ENCODE measurements at places on chromosomes 2 and 18.

DNA sequence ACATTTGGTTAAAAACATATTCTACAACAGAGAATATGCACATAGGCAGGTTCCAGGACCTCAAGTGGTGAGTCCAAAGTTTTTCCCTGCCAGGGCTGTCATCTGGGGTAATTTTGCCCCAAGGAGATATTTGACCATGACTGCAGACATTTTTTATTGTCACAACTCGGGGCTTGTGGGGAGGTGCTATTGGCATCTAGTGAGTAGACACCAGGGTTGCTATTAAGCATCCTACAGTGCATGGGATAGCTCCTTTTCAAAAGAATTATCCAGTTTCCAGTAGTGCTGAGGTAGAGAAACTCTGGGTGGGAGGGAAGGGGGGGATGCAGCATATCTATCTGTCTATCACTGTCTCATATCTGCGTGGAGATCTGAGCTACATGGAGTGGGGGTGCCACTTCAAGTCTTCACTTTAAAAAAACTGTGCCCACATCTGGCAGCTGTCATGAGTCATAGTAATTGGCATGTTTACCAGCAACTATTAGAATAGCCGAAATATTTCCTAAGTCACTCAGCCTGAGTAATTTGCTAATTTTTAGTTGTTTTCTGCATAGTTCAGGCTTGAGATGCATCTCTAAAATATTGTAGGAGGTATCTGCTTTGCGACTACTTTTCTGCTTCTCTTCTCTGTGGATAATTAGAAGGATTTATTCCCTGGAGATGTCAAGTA is 254.0 kb upstream of the RBMS1 start:
- DNase-seq: no peak

DNA sequence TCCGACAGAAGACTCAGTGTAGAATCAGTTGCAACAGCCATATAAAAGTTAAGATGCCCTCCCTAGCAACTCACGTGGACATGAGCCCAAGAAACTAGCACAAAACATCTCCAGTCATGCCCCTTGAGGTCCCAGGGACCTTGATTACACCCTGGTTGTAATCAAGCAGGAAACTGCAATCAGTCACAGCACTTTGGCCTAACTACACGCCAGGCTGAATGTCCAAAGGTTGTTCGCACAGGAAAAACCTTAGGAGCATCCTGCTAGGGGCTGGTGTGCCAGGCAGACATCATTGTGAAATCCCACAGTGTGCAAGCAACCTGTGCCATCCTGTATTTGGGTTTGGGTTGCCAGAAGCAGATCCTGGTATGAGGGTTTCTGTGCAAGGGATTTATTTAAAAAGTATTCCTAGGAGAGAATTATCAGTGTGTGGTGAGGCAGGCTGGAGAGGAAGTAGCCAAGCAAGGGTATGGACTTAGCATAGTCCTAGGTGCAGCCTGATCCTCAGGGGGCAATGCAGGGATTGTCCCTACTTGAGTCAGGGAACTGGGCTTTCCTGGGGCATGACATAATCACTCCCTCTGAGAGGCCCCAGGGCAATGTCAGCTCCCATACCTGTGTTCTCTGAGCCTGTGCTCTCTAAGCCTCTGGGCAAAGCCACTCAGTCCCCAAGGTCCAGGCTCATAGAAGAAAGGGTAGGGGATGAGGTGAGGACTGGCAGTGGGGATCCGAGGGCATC is 17.8 kb upstream of the SULT1C2 start:
- no peak for DNase-seq

DNA sequence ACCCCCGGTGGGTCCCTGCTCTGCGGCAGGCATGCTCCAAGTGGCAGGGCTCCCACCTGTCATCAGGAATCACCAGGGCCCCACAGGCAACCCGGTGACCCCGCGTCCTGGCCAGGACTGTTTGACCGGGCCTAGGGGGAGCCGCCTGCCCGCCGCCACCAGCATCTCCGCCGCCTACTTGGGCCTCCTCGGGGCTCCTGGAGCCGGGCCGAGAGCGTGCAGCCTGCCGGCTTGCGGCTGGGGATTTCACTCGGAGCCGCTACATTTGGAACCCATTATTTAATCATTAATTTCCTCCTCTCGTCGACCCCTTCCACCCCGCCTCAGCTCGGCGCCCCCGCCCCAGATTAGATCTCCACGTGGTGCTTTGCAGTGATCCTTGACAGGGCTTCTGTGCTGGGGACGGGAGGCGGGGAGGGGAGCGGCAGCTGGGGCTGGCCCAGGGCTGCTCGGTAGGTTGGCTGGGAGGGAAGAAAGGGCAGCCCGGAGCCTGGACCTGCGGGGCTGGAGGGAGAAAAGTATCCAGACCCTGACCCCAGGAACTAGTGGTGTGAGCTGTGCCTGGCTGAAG is 295.4 kb downstream of the CYP26B1 start:
- no peak for DNase-seq

DNA sequence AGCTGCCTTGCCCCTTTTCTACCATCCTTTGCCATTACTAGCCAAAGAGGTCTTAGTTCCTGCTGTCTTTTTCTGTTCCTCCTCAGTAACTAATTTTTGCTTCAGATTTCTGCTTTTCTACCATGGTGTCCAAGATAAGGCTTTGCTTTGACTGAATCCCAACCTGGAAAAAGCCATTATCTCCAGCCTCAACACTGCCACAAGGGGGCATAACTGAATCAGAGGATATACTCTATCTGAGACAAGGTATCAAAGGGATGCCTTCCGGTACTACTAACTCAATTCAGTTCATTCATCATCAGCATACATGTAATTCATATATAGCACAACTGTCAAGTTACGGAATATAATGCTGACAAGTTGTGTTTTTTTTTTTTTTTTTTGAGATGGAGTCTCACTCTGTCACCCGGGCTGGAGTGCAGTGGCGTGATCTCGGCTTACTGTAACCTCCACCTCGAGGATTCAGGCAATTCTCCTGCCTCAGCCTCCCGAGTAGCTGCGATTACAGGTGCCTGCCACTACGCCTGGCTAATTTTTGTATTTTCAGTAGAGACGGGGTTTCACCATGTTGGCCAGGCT is 11.4 kb downstream of the OSGEPL1 start:
- no peak for DNase-seq

- DNase-seq: no peak
These were observed 107.6 kb upstream of the ODC1 start for GRCh38 chr2:10555810-10556111.

GRCh38 chr2:128746356-128746755 is 427.7 kb upstream of the HS6ST1 start:
- DNase-seq: no peak

DNA sequence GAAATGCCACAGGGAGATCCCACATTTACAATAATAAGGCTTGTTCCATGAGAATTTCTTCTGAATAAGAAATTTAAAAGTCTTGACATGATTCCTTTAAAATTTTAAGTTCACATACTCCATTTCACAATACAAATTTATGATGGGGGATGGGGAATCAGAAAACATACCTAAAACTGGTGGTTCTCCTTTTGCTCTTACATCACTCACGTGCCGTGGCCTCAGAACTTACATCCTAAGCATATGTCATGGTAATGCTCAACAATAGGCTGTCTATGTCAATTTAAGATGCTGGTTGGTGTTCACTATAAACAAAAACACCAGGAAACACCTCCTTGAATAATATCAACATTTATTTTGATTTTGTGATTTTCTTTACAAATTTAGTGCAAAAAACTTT is 12.8 kb downstream of the UPP2 start:
- no peak for DNase-seq

DNA sequence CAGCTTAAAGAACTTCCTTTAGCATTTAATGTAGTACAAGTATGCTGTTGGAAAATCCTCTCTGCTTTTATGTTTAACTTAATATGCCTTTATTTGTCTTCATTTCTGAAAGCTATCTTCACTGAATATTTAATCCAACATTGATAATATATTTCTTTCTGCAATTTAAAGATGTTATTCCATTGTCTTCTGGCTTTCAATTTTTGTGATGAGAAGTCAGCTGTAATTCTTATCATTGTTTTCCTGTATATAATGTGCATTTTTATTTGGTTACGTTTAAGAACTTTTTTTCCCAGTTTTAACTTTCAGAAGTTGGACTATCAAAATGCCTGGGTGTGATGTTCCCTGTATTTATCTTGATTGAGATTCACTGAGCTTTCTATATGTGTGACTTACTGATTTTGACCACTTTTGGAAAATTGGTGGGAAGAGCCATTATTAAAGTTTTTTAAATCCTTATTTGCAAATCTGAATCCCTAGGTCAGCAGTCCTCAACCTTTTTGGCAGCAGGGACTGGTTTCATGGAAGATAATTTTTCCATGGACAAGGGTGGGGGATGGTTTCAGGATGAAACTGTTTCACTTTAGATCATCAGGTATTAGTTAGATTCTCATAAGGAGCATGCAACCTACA is 241.0 kb downstream of the TNS1 start:
- DNase-seq: no peak

- DNase-seq: no peak
These were observed 26.9 kb upstream of the CABYR start for GRCh38 chr18:24111936-24112335.

DNA sequence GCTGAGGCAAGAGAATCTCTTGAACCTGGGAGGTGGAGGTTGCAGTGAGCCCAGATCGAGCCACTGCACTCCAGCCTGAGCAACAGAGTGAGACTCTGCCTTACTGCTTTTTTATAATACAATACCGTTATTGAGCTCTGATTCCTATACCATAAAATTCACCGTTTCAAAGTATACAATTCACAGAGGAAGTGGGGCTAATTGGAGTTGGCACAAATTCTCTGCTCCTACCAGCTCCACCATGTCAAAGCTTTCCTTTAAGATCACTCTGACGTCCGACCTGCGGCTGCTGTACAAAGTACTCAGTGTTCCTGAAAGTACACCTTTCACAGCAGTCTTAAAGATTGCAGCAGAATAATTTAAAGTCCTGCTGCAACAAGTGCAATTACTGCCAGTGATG is 29.6 kb upstream of the CYBRD1 start:
- DNase-seq: no peak

DNA sequence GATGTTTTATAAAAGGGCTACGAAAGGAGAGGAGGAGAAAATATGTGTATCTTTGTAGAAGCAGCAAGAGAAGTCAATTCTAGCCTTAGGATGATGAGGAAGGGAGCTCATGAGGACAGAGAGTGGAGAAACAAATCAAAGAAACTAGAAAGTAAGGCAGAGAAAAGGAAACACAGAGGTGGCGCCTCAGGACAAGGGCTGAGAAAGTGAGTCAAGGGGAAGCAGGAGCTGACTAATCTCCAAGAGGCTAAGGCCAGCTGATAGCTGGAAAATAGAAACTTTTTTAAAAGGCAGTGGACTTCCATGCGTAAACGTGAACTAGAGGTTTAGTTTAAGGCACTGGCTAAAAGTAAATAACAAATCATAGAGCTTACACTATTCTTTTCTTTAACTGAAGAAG is 173.3 kb downstream of the ANKRD44 start:
- DNase-seq: no peak

DNA sequence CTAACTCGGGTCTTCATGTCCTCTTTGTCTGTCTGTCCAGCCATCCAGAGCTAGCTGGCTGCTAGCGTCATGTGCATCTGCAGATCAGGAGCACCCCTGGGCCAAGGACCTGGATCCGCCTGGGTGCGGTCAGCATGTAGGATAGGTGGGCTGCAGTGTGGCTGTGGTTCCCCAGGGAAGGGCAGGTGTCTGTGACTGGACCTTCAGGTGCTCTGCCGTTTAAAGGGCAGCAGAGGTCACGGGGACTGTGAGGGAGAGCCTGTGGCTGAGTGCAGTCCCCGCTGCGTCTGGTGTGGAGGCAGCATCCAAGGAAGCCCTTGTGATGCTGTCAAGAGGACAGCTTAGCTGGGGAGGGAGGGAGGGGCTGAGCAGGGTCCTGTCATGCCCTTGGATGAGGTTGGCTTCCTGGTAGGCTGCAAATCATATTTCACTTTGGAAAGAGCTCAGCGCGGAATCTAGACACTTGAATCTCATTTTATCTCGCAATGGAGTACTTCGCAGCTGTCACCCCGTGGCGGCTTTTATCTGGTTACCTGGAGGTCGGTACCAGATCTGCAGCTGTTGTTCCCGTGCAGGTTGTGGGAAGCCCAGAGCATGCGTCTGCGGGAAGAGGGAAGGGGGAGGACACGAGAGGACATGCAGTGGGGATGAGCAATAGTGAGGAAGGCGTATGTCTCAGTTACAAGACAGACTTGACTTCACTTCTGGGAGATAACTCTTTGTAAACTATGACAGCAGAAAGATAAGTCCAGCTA is 5.9 kb upstream of the RALB start:
- DNase-seq: no peak

GRCh38 chr18:49002881-49003280 is 52.1 kb upstream of the SMAD7 start:
- no peak for DNase-seq

GRCh38 chr2:43034921-43035320 is 191.5 kb downstream of the ZFP36L2 start:
- no peak for DNase-seq

GRCh38 chr18:61910101-61910500 is 17.3 kb upstream of the RNF152 start:
- no peak for DNase-seq

DNA sequence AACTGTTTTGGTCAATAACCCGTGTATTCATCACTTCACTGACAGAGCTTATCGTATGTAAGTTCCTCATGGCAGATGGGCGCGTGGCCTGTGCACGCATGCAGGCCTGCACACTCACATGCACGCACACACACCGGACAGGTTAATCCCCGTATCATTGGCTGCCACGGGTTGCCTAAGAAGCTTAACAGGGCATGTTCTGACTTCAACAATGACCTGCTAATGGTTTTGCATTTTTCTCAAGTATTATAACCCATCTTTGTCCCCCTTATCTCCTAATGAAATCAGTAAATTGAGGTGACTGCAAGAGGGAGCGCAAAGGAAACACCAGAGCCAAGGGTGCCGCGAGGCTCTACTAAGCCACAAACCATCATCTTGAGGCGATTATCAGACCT is 399.0 kb upstream of the ID2 start:
- no peak for DNase-seq

DNA sequence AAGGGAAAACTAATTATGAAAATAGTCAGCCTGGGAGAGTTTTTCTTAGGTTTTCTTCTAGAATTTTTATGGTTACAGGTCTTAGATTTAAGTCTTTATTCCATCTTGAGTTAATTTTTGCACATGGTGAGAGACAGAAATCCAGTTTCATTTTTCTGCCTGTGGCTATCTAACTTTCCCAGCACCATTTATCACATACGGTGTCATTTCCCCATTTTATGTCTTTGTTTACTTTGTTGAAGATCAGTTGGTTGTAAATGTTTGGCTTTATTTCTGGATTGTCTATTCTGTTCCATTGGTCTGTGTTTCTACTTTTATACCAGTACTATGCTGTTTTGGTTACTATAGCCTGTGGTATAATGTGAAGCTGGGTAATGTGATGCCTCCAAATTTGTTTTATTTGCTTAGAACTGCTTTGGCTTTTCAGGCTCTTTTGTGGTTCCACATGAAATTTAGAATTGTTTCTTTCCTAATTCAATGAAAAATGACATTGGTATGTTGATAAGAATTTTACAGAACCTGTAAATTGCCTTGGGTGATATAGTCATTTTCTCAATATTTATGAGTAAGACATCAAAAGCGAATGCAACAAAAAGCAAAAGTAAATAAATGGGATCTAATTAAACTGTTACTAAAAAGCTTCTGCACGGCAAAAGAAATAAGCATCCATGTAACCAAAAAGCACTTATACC is 146.1 kb upstream of the NOL4 start:
- DNase-seq: no peak

GRCh38 chr2:209472871-209473270 is 49.0 kb downstream of the MAP2 start:
- no peak for DNase-seq

GRCh38 chr18:10067670-10068659 is 154.1 kb downstream of the VAPA start:
- no peak for DNase-seq

GRCh38 chr2:85994421-85994777 is 105.6 kb upstream of the ST3GAL5 start:
- no peak for DNase-seq

- DNase-seq: no peak
These were observed 10.2 kb upstream of the CPLX4 start for GRCh38 chr18:59328683-59329082.
